ENCODE measurements at places on chromosomes 2 and 18.

GRCh38 chr2:67646714-67647333 is 249.7 kb downstream of the ETAA1 start:
- DNase-seq = no peak

- peak; percentile 24 for DNase-seq
Observed at GRCh38 chr2:127157651-127158485, 50.9 kb upstream of the BIN1 start.

DNA sequence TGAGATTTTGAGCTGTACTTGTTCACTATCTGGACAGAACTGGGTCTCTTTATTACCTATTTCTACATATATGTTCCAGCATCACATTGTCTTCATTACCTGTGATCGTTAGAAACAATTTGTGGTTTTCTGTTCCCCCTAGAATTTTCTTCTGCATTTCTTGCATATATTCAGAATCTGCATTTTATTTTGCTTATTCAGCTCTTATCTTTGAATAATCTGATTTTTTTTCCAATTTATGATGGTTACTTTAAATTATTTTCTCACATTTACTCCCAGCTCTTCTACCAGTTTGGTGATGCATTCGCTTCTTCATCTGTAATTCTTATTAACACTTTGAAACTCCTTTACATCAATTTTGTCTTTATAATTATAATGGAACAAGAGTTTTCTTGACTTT is 55.1 kb downstream of the LYPD6B start:
- no peak for DNase-seq

DNA sequence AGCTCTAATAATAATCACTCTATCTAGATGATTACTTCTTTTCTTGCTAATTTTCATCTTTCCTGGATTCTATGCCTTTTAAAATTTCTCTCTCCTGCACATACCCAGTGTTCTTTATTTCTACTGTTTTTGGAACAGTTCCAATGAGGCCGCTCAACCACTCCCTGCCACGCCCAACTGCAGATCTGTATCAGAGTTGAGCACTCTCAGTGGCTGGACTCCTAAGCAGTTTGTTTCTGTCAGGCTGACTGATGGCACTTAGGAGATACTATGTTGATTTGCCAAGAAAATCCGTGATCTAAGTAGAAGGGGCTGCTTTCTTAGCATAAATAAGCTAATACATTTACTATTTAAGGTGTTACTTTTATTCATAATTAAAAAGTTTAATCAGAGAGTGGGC is 192.8 kb downstream of the ARHGAP15 start:
- DNase-seq = no peak

- peak; percentile 66 for DNase-seq
Observed at GRCh38 chr2:45729753-45730512, 78.5 kb downstream of the PRKCE start.
